ENCODE measurements at places on chromosomes 11 and 22.

GRCh38 chr11:28777126-28777525 lies 668.9 kb downstream of the METTL15 start:
- no peak for DNase-seq

GRCh38 chr11:93936460-93936859 lies 84.7 kb upstream of the HEPHL1 start:
- no peak for DNase-seq

DNA sequence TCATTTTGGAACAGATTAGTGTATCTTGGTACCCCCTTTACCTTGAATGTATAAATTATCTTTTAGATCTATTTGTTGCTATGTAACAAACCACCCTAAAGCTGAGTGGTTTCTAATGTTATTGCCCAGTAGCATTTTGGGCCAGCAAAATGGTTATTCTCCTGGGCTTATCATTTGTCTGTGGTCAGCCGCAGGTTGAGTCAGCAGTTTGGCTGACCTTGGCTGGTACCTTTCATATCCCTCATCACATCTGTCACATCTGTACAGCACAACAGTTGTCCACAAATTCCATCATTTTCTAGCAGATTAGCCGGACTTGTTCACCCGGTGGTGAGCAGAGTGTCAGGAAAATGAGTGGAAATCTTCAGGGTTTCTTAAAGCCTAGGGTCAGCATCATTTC lies 588.5 kb upstream of the ARHGAP42 start:
- no peak for DNase-seq

- no peak for DNase-seq
Observed at GRCh38 chr22:28710107-28710506, 30.5 kb upstream of the TTC28 start.

- no peak for DNase-seq
Observed at GRCh38 chr11:73177778-73178539, 35.8 kb upstream of the FCHSD2 start.

DNA sequence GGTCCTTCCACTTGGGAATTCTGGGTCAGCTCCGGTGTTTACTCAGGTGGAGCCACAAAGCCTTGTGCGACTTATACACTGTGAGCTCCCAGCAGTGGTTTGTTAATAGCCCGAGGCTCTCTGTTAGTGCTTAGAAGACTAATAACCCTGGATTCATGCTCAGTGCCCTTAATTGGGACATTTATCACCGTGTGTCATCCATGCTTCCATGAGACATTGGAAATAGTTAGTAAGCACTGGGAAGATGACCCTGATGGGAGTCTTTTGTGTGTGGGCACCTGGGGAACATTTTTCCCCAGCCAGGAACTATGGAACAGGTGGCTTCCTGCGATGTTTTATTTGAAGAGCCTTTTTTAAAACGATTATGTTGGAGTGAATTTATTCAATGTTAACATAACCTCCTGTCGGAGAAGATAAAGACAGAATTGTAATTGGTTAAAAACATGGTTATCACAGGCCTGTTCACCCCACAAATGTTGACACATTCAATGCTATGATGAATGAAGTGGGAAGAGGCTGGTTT lies 188.9 kb downstream of the MYO18B start:
- no peak for DNase-seq

DNA sequence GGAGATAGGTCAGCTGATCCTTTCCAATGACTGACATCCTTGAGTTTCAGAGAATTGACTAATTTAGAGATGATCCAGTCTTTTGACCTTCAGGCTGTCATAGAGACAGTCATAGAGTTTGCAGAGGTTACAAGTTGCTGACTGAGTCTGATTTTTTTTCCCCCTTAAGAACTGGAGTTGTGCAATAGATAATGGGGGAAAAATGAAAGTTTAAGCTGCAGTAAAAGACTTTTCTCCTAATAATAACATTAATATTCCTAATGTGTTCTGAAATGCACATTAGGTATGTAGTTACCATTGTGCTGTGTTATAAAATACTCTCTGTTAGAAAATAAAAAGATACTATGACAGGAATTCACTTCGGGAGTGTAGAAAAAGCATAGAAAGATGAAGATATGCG lies 876.9 kb upstream of the RAG2 start:
- DNase-seq: no peak

- DNase-seq: no peak
Observed at GRCh38 chr11:113016905-113017304, 55.7 kb downstream of the NCAM1 start.
